ENCODE measurements at places on chromosomes 11 and 22.

DNA sequence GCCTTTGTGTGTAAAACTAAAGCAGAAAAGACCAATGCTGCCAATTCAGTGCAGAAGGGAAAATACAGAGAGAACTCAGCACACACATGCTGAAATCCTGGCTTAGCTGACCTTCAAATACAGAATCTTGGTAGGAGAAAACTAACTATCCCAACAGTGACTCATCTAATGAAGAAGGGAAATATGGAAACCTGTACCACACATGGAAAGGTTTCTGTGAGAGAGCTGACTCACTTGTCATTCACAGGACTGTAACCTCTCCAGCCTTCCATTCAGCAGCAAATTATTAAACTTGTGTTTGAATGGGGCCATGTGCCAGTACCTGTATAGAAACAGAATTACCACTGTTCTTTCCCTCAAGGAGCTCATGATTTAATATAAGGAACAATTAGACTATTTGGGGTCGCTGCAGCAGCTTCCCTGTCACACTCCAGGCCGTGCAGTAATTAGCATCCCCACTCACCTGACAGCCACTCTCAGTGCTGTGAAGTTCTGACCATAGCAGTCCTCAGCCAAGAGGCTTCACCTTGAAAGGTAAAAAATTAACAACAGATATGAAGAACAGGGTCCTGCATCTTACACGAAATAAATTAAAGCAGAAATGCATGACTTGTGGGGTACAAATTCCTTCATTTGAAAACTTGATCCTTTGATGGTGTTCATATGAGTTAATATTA is 53.9 kb downstream of the MSANTD4 start:
- no peak for DNase-seq

DNA sequence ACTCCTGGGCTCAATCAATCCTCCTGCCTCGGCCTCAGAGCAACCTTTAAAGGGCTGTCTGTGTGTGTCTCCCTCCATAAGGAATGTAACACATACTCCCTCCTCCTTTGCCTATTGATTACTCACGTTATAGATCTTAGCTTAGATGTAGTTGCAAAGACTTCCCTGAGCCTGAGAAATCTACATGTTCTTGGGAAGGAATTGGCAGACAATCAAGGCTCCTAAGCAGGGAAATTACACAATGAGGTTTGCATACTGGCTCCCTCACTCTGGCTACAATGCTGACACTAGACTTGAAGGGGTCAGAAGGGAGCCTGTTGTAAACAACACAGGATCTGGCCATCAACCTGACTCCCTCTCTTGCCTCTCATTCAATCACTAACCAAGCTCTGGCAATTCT is 5.2 kb upstream of the OLFML1 start:
- DNase-seq, result no peak

GRCh38 chr11:65341856-65342255 is 8.2 kb downstream of the DPF2 start:
- DNase-seq, result no peak

- DNase-seq, result no peak
Observed at GRCh38 chr11:117993988-117994745, 8.0 kb downstream of the IL10RA start.

GRCh38 chr11:15258433-15259165 is 143.9 kb downstream of the INSC start:
- DNase-seq, result no peak

DNA sequence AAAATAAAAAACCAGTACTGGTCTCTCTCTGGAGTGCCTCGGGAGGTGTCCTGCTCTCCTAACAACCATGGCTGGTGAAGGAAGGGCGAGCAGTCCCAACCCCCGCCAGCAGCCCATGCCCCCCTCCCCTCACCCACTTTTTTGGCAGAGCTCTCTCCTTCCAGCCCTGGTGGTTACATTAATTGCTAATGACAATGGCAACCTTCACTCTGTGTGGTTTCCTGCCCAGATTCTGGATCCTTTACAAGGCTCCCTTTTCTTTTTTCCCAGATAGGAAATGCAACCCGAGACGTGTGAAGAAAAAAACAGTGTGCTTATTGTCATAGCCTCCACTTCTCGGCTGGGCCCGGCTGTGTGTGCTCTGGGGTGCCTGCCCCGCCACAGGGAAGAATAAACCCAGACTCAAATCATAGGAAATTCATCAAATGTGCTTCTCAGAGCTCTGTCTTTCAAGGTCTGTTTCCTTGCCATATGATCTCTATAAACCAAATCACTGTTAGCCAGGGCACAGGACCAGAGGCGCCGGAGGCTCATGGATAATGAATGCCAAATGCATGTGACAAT is 513.0 kb downstream of the SOX6 start:
- DNase-seq, result no peak

- DNase-seq, result no peak
Observed at GRCh38 chr11:8863838-8864237, 47.2 kb upstream of the AKIP1 start.

GRCh38 chr22:50506611-50507420 is 686 bp downstream of the LMF2 start:
- DNase-seq, result no peak

DNA sequence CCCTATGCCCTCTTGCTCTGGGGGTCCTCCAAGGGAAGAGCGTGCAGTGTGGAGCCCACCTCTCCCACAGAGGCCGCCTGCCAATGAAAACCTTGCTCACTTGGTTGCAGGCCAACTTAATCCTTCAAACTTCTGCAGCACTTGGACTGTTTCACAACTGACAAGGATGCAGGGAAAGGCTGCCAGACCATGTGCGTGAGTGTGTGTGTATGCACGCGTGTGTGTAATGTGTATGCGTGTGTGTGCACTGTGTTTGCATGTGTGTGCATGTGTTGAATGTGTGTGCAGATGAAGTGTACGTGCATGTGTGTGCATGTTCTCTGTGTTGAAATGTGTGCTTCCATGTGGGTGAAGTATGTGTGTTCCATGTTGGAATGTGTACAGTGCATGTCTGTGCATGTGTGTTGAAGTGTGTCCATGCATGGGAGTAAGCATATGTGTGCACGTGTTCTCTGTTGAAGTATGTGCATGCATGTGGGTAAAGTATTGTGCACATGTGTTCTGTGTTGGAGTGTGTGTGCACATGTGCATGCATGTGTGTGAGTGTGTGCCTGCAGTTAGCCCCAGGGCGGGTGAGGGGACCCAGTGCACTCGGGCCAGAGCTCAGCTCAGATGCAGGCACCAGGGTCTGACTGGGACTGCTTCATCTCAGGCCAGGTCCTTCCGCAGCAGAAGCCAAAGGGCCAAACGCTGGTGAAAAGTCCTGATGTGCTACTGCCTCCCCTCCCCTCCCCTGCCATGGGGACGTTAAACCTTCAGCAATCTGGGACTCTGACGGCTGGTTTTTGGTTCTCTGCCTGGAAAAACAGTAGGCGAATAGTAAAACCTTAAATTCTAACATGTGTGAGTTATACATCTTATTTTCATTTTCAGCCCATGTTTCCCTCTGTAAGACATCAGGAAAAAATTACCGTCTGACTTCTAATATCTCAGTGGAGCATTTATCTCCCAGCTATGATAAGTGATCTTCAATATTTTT is 72.0 kb downstream of the FLI1 start:
- no peak for DNase-seq

GRCh38 chr11:60878245-60879101 is 11.1 kb downstream of the ZP1 start:
- no peak for DNase-seq

DNA sequence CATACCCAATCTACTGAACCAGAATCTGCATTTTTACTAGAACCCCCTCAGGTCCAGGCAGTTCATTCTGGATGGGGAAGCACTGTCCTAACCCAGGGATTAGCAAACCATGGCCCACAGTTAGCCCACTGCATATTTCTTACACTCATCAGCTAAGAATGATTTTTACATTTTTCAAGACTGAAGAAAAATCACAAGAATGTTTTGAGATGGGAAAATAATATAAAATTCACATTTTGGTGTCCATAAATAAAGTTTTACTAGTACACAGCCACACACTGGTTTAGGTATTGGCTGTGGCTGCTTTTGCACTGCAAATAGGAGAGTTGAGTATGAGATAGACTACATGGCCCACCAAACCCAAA is 59.4 kb downstream of the PPFIBP2 start:
- DNase-seq, result no peak

DNA sequence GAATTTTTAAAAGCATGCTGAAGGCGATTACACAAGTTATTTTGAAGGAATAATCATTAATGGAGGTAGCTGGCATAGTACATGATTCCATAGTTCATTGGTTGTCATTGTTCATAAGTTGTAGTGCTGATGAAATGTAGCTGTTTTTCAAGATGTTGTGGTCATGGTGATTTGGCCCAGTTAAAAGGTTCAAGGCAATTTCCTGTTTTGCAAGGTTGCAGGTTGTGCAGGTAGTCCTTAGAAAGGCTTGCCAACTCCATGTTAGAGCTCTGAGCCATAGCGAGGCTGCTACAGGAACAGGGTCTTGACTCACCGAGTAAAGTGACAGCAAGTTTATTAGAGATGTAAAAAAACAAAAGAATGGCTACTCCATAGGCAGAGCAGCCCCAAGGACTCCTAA is 95.8 kb upstream of the CHORDC1 start:
- no peak for DNase-seq

DNA sequence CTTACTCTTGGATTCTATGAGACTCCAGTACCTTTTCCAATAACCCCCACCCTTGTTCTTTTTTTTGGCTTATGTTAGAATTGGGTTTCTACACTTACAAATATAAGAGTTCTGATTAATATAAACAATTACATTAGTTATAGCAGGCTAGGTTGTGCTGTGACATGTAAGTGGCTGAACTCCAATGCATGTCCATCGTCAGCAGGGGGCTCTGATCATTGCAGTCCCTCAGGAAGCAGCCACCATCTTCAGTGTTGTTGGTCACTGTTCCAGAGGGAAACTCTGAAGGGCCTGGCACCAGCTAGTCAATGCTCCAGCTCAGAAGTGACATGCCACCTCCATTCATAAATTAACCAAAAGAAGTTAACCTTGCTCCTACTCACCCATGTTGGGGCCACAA is 5.6 kb downstream of the LIPT2 start:
- DNase-seq, result no peak
